ENCODE measurements at places on chromosomes 13 and 19.

DNA sequence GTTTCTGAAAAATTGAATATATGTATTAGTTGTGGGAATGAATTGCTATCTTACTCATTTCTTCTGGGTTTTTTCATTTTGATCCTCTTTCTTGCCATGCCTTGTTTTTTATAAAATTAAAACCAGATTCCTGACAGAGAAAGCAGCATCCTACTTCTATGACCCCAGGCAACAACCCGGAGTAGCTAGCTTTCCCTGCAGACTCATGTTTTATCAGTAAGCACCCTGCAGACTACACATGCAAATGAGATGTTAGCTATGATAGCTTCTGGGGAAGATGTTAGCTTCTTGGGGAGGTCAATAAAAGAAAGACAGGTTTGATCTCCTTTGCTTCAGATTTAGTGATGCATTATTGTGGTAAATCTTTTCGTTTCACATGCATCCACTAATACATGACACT is 1598.6 kb downstream of the SLITRK5 start:
- no peak for DNase-seq

GRCh38 chr19:58091251-58091995 is 6.6 kb downstream of the ZSCAN18 start:
- no peak for DNase-seq

- DNase-seq: no peak
Measured at GRCh38 chr13:113020323-113021080, 51.5 kb downstream of the MCF2L start.

DNA sequence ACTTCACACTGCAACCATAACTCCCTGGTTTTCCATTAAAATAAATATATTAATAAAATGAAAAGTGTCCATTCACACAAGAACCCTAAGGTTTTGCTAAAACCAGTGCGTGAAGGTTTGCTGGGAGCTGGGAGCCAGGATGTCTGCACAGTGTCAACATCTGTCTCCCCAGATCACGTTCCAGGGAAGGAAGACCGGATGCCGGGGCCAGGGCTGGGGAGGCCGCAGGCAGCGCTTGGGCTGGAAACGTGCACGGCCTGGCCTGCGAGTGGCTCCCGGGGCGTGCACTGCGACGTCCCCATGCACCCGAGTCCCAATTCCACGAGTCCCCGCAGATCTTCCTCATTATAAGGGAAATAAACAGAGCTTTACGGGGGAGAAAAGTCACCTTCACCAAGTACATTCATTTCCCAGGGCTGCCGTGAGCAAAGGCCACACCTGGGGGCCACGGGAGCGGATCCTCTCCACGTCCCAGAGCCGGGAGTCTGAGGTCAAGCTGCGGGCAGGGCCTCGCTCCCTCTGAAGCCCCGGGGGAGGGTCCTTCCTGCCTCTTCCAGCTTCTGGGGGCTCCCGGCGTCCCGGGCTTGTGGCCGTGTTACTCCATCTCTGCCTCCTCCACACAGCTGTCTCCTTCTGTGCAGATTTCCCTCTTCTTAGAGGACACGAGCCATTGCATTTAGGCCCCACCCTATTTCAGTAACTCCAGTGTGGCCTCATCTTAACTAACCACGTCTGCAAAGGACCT is 12.8 kb downstream of the SHC2 start:
- no peak for DNase-seq

GRCh38 chr19:44720945-44721344 is 22.0 kb downstream of the CEACAM16 start:
- DNase-seq: no peak

DNA sequence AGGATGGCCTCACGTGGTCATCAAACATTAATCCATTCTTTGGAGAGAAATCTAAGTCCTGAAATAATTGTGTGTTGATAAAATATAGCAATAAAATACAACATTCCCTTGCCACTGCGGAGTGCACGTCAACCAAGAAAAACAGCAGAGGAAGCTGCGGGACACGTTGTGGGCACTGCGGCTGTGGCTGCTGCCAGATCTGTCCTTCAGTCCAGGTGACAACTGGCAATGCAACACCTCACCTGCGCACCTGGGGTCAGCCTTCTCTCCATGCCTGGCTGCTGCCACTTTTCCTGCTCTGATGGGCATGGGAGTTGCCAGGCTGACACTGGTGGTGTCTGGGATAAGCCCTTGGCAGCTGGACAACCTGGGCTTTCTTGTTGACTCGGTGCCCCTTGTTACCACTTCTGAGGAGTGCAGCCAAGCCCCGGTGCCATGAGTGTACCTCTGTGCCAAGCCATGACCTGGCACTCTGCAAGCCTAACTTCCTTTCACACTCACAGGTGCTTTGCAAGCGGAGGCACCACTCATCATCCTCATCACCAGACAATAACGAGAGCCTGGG is 251.6 kb upstream of the TSHZ3 start:
- no peak for DNase-seq

DNA sequence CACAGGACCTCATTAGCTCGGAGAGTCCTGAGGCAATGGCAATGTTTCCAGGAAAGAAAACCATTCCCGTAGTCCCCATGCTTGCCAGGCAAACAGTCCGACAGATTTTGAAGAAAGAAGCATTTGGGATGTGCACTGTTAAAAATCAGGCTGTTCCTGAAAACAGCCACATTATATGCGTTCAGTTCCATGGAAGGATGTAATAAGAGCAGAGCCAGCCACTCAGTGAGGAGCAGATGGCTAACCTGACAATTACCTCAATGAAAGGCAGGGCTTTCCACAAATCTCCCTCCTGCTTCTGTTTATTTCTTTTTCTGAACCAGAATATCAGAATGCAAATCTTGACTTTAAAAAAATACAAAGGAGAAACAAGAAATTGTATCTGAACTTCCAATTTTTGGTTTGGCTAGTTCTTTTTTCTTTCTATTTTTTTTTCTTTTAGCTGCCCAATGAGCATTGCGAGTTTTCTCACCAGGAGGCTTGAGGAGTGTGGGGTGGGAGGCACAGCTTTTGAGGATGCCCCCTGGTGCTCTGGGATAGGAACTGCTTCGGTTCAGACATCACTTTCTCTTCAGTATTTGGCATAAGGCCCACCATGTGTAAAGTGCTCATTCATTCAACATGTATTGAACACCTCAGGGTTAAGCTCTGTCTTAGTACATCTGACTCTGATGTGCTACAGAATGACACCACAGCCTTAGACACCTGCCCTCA is 124.2 kb downstream of the TBC1D4 start:
- DNase-seq: no peak

GRCh38 chr19:12856653-12857052 is 18.3 kb downstream of the MAST1 start:
- no peak for DNase-seq

- DNase-seq: no peak
Measured at GRCh38 chr19:4877753-4878490, 10.5 kb upstream of the PLIN3 start.

DNA sequence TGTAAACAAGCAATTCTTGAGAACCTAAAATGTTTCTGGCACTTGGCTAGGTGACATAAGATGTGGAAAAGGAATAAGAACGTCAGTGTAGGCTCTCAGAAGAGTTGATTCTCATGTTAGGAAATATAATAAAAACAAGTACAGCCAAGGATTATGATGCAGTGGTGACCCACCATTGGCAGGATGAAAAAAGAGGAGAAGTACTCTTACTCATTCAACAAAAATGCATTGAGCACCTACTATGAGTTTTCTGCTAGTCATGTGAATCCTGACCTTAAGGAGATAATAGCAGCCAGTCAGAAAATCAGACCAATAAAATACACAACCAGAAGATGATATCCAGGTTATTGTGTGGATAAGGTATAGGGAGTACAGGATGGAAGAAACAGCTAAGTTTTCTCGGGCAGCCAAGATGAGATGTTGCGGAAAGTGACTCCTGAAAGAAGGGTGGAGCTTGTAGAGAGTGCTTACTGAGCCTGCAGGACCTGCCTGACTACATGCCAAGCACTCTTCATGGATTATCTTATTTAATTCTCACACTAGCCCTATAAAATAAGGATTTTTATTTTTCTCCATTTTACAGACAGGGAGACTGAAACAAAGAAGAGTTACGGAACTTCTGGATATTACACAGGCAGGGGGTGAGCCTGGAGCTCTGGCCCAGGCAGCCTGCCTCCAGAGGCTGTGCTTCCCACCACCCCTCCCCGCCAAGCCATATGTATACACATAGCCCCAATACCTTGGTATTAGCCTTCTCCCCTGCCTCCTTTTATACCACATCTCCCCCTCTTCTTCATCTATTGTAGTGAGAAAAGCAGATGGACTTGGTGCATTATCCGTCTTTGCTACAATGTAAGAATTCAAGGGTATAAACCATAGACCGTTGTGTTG is 58.0 kb downstream of the TGDS start:
- DNase-seq: no peak

- no peak for DNase-seq
Measured at GRCh38 chr19:51514866-51515481, 13.4 kb upstream of the SIGLEC12 start.

- no peak for DNase-seq
Measured at GRCh38 chr13:78468621-78469020, 134.7 kb downstream of the POU4F1 start.

DNA sequence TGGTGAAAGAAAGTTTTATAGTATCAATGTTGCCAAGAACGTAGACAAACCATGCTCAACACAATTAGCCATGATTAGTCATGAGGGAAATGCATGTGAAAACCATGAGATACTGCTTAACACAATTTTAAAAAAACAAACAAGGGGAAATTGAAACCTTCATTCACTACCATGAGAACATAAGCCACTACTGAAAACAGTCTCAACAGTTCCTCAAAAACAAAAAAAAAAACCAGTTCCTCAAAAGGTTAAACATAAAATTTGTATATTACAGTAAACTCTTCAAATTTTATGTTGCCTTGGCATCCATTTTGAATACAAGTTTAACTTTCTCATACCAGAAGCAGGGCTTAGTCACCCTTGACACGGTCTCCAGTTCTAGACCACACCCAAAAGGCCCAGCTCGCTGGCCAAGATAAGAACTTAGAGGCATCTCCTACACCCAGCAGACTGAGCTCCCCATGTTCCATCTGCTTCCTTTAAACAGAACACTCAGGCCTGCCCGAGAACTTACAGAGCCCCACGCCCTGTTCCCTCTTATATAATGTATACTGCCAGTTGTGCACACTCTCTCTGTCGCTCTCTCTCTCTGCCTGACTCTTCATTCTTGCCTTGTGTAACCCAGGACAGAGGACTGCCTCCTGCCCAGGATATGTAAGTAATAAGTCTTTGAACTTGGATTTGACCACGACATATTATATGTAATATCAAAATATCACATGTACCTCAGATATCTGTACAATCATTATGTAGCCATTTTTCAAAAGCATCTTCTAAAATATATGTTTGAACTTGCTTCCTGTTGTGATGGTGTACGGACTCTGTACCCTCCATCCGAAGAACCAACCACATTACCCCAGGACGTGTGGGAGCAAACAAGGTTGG is 67.4 kb downstream of the STK24 start:
- no peak for DNase-seq

GRCh38 chr19:50906217-50906616 is 5.0 kb downstream of the KLK4 start:
- DNase-seq: no peak

DNA sequence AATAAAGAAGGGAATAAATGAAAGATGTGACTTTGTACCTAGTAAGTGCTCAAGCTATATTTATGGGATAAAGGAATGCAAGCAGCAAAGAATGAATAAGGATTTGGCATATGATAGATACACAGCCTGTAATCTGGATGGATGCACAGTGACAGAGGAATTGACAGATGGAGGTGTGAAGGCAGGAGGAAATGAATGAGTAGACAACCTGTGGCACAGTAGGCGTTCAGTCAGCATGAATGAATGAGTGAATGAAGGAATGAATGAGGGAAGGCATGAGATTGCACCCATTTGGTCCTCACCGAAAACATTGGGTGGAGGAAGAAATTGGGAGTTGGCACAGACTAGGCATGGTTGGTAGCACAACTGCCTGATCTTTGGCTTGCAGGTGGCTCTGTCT is 4.8 kb upstream of the PSMD8 start:
- no peak for DNase-seq

DNA sequence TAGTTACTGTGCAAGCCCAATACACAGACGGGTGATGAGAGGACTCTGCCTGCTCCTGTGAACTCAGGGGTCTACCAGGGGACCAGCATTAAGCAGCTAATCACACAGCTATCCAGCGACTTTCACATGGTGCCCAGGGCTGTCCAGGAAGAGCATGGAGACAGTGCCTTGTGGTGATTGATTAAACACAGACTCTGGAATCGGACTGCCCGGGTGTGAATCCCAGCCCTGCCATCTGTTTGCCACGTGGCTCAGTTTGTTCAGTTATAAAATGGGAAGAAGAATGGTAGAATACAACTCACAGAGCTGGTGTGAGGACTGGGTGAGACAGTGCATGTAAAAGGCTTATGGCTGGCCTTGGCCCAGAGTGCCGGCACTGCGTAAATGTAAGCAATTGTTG is 42.1 kb upstream of the NPAS1 start:
- no peak for DNase-seq

- no peak for DNase-seq
Measured at GRCh38 chr19:5200844-5201243, 139.8 kb downstream of the PTPRS start.

DNA sequence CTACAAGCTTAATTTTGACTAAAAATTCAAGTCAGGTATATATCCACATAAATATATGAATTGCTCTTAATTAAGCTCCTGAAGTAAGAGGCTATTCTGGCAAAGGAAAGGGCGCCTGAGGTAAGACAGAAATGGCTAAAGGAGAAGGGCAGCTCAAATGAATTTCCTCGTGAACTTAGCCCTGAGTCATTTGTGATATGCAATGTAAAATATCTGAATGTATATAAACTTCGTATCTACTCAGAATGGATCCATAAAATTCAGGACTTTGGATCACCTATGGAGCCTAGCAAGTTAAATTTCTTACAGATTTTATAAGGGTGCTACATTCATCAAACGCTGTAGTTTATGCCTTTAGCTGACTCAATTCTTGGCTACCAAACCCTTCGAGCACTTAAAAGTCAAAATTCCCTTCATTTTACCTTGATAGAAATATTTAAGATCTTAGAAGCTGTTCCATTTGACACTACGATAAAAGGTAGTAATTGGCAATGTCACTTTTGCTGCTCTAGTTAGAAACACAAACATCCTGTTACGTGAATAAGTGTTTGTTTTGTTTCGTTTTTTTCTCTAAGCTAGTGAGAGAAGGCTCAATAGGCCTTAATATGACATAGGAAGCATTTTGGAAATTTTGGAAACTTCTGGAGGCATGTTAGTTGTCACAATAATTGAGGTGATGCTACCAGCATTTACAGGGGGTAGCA is 69.2 kb downstream of the DIAPH3 start:
- DNase-seq: no peak

Data from GOT3 (cell line).